ENCODE measurements at places on chromosomes 1 and 21.
A peak's percentile ranks its signal among the peaks of the same experiment; 100 is the strongest.

DNA sequence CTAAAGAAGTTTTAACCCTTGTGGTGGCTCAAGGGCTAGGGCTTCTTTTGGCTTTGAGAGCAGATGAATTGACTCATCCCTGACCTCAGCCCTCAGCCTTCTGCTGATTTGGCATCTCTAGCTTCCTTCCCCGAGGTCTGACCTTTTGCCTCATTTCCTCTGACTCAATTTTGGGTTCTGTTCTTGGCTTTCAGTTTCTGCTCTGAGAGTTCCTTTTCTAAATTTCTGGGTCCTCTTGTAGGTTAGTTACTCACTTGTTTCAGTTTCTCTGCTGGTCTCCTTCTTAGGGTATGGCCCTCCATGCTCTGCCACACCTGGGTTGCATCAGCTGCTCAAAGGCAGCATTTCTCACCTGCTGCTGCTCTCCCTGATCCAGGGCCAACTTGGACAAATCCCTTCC, 19.4 kb downstream of the PDE4B start:
- peak; percentile 74 for DNase-seq

DNA sequence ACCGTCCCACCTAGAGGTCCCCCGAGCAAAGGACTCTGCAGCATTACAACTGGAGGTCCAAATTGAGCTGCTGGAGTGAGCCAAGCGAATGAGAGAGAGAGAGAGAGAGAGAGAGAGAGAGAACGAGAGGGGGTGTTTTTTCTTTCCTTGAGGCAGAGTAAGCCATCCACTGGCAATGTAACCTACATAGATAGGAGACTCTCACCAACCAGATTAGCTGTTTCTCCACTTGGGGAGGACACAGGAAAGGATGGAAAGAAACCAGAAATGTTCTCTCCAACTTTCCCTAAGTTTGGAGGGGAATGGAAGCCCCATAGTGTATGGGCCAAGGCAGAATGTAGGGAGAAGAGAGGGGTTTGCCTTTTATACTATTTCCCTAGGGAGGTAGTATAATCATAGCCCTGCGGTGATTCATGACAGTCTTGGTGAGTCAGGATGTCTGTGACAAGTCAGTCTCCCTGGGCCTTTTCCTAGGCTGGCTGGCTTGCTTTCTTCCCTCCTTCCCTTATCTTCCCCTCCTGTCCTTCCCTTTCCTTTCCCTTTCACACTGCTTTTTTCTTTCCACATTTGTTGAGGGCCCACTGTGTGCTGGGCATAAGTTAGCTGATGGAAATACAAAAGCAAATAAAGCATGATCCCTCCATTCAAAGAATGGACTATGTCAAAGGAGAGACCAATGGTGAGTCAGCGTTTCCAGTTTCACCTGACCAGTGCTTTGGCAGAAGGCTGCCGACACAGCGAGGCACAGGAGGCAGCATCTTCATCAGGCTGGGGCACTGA, 7.1 kb downstream of the FNDC7 start:
- DNase-seq: no peak

- DNase-seq: no peak
These were observed 1.8 kb upstream of the CTPS1 start for GRCh38 chr1:40977716-40978115.

GRCh38 chr1:160179336-160179735, 11.0 kb upstream of the CASQ1 start:
- DNase-seq: no peak

DNA sequence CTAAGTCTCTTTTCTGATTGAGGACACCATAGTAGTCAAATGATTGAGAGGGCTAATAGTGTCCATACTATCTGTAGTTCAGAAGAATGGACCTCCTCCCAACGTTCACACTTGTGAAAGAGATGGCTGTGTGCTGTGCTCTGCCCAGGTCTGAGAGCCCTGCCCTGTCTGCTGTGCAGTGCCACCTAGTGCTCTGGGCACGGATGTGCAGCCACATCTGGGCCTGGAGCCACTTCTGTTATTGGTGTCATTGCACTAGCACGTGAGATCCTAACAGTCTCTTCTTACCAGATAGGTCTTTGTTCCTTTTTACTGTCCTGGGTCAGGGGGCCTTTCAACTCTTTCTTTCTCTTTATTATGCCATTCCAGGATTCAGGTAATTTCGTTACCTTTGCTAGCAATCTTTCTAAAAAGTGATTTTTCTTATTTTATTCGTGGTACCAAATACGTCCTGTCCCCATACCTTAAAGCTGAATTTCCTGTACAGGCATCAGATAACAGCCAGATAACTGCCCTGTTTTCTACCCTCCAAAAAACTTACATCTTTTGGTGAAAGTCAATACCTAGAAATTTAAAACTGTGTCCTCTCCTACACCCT, 21.7 kb downstream of the INTS3 start:
- peak; percentile 84 for DNase-seq

GRCh38 chr1:193299038-193299437, 112.6 kb upstream of the B3GALT2 start:
- no peak for DNase-seq

GRCh38 chr1:234862944-234863515, 253.1 kb upstream of the IRF2BP2 start:
- DNase-seq: no peak
